ENCODE measurements at places on chromosomes 6 and 20. TPM values are rescaled to one million over a fixed set of nuclear protein-coding genes. Genes with fewer than 3 reads are reported as not detected.
A peak's percentile ranks its signal among the peaks of the same experiment; 100 is the strongest.

DNA sequence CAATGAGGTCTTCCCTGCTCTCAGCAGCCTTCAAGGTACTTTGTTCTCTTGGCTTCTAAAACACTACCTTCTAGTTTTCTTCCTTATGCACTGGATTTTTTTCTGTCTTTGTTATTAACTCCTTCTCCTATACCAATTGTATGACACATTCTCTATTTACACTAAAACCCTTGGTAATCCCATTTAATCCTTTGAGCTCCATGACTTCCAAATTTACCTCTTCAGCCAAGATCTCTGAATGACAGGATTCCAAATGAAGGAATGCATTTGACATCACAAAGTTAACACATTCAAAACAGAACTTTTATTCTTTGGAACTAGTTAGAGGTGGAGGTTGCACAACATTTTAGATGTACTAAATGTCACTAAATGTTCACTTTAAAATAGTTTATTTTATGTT is 86.6 kb upstream of the SAMD5 start:
- no peak for DNase-seq

The HAO1 gene
- total RNA-seq: not detected

- DNase-seq: no peak
These were observed 221.3 kb downstream of the GRIK2 start for GRCh38 chr6:101614774-101615173.

The CDSN gene
- not detected for total RNA-seq

DNA sequence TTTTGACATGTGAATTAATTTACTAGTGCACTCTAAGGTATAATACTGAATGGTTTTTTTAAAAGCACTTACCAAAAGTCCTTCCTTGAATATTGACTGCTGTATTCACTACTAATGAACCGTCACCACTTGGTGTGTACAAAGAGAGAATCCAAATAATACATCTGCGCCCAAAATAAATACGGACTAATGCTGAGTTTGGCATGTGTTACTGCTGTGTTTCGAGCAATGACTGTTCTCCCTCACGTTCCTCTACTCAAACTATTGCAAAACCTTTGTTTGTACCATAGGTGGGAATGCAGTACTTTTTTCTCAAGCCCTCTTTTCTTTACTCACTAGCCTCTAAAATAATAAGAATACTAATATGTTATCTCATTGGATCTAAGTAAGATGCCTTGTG is 305.5 kb downstream of the QKI start:
- no peak for DNase-seq

GRCh38 chr6:168852376-168852884 is 401.2 kb downstream of the THBS2 start:
- DNase-seq: no peak

DNA sequence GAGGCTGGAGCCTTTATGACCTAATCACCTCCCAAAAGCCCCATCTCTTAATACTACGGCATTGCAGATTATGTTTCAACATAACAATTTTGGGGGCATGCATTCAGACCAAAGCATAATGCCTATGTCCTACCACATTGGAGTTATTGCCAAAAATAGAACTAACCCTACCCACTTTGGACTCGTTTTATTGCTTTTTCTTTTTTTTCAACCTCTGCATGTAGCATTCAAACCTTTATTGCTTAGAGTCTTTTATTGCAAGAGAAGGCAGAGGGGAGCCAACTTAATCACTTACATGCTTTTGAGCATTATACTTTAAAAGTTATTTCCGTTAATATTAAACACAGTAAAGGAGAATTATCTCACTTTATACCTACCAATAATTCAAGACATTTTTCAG is 8.1 kb upstream of the MBOAT1 start:
- DNase-seq: no peak

The PTK6 gene
- total RNA-seq: not detected

The OR2H1 gene
- not detected for total RNA-seq

- DNase-seq: no peak
These were observed 195.6 kb downstream of the NFATC2 start for GRCh38 chr20:51346686-51347485.

DNA sequence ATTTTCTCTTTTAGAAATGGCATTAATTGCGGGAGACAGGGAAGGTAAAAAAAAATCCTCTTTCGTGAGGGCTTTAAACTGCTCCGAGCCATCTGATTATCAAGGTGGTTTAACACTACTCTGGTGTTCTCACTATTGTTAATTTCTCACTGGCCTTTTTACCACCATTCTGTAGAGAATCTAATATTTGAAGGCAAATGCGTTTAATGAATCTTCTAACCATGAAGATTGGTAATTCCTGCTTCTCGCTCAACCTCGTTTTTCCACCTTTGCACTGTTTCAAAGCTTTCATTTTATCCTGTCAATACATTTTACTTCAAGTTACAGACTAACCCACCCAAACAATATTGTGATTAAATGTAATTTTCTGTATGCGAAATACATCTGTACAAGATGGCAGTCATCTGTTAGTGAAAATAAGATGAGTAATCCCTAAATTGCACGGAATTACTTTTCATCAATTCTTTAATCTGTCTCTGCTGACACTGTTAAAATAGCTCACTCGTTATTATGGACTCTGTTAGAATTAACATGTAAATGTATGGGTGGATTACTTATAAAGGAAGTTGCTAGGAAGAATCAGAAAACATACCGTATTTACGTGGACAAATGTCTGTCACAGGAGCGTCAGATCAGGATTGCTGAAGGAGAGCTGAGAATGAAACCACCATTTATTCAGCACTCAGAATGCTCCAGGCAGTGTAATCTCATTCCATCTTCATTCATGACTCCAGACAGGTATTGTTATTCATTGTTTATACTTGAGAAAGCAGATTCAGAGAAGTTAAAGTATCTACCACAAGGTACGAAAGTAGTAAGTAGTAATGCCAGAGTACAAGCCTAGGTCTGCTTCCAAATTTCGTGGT is 1.1 kb upstream of the LCA5 start:
- no peak for DNase-seq

The BAG2 gene
- 16.8 TPM for total RNA-seq

DNA sequence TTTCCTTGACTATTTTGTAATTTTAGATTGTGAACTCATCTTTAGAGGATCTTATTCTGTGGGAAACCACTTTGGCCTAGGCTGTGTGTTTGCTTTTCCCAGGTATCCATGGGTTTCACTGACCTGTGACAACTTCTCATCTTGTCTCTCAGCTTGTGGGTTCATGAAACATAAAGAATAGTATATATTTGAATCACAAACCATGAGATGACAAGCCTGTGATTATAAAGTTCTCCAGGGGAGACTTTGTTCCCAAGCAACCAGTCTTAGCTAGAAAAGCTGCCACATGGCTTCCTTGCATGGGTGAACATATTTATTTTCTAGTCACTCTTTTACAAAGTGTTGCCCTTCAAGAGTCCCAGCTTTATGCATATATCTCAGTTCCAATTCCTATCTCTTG is 201.9 kb downstream of the UBE3D start:
- no peak for DNase-seq

GRCh38 chr6:75991941-75992340 is 80.5 kb downstream of the IMPG1 start:
- DNase-seq: no peak

The RIPPLY2 gene
- not detected for total RNA-seq

DNA sequence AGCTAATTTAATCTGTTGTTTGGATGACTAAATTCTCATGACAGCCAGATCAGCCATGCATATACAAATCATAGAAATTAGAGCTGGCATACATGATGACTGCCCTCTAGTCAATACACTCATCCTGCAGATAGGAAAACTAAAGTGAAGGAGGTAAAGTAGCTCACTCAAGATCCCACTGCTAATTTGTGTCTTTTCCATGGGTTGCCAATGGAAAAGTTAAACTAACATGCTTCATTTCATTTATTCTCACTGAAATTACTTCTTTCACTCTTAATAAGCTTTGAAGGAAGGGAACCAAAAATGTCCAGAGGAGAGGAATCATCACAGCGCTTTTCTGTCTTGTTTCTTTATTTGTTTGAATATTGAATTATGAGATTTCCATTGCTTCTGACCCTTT is 308.2 kb downstream of the GJA1 start:
- no peak for DNase-seq

DNA sequence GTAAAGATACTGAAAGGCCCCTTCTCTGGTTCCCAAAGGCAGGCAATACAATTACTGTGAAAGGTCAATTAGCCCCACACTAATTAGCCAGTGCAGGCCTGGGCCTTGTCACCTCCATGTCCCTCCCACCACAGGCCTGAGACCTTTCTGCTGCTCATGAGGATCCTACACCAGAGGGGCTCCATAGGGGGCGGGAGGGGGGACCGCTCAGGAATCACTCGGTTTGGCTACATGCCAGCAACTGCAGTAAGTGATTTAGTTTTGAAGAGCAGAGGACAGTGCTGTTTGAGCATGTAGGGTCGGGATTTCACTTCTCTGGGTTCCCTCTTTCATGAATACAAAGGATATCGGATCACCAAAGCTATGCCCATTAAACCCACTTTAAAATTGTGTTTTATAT is 455.6 kb downstream of the PRKN start:
- DNase-seq: no peak

The CDKAL1 gene
- 10.8 TPM for total RNA-seq

The PPP1R16B gene
- 8.5 TPM for total RNA-seq

The C20orf173 gene
- not detected for total RNA-seq

The SEL1L2 gene
- total RNA-seq: not detected

DNA sequence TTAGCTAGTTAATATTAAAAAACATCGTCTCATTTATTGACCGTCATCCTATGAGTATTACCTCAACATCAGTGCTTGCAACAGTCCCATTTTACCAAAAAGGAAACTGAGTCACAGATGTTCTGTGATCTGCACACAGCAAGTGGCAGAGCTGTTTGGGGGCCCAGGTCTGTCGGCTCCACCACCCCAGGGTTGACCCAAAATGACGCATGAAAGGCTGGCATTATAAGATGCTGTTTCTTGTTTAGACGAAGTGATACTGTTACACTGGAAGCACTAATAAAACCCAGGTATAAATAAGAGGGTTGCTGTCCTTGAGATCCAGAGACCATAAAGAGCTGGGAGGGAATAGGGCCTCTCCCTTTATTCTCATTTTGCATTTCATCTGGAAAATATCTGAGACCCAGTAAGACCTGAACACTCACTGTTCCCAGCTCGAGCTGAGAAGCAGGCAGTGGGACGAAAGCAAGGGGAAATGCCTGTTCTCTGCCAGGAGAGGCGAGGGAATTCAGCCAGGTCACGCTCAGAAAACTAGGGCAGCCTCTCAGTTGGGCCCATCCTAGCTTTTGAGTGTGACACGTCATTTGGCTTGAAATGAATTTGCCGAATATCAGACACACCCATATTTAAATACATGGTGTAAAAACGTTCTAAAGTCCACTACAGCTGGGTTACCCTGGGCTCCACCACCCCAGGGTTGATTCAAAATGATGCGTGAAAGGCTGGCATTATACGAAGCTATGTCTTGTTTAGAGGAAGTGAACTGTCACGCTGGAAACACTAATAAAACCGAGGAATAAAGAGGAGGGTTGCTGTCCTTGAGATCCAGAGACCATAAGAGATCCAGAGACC is 1.4 kb upstream of the MICAL1 start:
- DNase-seq: peak; percentile 85

GRCh38 chr20:25487306-25487705 is 79.8 kb downstream of the GINS1 start:
- no peak for DNase-seq

The C20orf96 gene
- total RNA-seq: 7.6 TPM

The TAB2 gene
- total RNA-seq: 73.9 TPM

The FUT9 gene
- total RNA-seq: not detected

GRCh38 chr6:134420614-134421181 is 102.8 kb upstream of the SGK1 start:
- DNase-seq: no peak

- no peak for DNase-seq
These were observed 96.4 kb downstream of the AIG1 start for GRCh38 chr6:143157131-143157530.
